Heart left ventricle (tissue), 16 donors: ENCODE measurements at places on chromosomes 12 and 14. TPM values are rescaled to one million over a fixed set of nuclear protein-coding genes. Genes with fewer than 3 reads are reported as not detected.

Gene ZNF891
- 0.49 TPM for polyA plus RNA-seq

Gene NPFF
- not detected for polyA plus RNA-seq

Gene KLHDC1
- 1.1 TPM for polyA plus RNA-seq

Gene ACOT6
- polyA plus RNA-seq, result not detected

Gene CPNE6
- not detected for polyA plus RNA-seq

Gene PACS2
- polyA plus RNA-seq, result 50.7 TPM

- DNase-seq, result no peak
Observed at GRCh38 chr12:2076196-2076570, 23.4 kb downstream of the CACNA1C start.

DNA sequence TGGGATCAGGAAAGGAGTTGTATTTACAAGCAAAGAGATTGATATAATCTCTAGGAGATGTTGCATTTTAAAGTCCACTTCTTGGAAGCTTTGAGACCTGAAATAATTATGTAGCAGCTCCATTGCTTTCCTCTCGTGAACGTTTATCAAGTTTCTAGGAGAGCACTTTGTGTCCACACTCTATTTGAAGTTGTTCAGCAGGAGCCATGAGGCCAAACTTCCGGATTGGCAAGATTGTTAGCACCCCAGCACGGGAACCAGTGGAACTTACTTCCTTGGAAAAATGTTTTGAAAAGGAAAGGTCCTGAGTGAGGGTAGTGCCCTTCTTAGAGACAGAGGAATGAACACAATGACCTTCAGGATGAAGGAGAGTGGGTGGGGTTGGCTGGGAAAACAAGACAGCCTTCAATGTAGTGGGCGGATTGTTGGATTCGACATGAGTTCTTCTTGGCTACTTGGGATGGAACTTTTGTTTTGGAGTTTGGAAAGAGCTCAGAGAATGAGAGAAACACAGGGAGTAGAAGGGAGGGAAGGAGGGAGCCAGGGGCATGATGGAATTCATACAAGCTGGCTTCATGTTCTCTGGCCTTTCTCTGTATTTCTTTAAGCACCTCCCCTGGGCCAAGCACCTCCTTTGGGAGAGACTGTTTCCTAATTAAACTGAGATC, 23.8 kb upstream of the CISTR start:
- peak; percentile 33 for DNase-seq

GRCh38 chr14:88706425-88706824, 86.3 kb downstream of the EML5 start:
- DNase-seq, result no peak

DNA sequence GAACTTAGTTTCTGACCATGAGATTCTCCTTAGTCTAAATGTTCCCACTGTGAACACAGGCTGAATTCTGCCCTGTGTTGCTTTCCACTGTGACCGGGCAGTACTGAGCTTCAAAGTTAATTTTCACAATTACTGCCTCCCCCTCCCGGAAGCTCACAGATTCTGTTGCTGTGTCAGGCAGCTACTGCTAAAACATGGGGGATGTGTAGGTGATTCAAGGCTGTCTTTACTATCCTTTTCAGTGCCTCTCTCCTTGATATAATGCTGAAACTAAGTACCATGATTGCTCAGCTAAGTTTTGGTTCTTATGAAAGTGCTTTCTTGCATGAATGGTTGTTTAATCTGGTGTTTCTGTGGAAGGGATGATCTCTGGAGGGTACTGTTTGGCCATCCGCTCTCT, 428.3 kb upstream of the NOVA1 start:
- DNase-seq, result no peak

- no peak for DNase-seq
Observed at GRCh38 chr14:89175881-89176799, 240.9 kb downstream of the FOXN3 start.

- no peak for DNase-seq
Observed at GRCh38 chr14:71551291-71551950, 380.8 kb upstream of the RGS6 start.

DNA sequence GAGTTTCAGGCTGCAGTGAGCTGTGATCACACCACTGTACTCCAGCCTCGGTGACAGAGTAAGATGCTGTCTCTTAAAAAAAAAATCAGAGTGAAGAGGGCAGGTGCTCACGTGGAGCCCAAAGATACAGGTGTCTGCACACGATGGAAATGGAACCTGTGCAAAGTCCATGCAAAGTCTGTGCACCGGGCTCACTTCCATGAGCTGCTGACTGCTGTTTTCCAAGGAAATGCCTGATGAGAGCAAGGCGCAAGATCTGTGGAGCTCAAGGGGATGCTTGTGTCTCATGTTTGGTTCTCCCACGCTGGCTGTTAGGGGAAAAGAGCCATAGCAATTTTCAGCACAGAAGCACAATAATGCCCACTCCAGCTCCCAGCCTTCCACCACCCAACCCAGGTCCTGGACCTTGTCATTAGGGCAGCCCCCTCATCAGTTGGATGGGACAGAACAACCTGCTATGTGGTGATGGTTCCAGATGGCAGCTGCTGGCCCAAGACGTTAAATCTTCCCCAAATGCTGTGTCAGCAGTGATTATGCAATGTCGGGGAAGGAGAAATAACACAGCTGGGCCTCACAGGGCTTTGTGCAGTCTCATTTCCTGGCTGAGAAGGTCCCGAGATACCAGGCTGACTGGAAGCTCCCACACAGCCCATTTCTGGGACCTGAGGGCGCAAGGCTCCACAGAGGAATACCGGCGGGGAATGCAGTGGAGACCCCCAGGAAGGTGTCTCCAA, 27.9 kb upstream of the DICER1 start:
- peak; percentile 76 for DNase-seq

DNA sequence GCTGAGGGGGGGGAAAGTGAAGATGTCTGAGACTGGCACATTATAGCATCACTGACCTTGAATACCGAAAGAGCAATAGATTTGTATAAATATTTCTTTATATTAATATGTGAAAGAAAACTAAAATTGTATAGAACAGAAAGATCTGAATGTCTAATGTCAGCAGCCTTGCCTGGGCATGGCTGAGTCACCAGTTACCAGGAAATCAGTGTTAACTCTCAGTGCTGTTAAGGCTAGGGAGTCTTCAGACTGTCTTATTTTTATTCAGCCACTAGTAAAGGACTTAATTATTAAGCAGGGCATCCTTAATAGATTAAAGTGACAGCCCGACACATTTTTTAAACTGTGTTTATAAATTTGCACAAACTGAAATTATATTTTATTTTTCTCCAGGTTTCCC, 122.9 kb upstream of the AEBP2 start:
- no peak for DNase-seq

DNA sequence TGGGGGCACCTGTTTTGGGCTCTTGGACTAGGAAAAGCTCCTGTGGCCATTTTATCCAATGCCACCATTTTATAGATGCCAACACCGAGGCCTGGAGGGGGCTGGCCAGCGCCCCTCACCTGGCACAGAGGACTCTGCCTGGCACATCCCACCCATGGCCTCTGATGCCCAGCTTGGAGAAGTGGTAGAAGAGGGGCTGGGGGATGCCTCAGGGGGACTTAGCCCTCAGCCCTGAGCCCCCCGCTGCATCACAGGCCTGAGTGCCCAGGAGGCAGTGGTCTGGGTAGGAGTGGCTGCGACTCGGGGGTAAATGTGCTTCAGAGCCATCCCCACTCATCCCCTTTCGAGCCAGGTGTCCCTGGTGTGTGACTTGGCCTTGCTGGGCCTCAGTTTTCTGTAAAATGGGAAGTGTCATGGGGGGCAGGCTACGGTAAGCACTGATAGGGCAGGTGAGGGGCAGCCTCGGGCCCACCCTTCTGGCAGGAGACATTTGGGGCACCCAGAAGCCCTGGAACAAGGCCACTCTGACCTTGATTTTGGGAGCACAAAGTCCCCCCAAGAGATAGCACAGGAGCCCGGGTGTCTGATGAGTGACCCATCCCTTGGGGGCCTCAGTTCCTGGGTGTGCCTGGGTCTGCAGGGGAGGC, 22.5 kb downstream of the SH2B3 start:
- DNase-seq, result no peak

- DNase-seq, result no peak
Observed at GRCh38 chr14:88985654-88986053, 161.2 kb downstream of the TTC8 start.

GRCh38 chr14:37862263-37862662, 266.8 kb downstream of the TTC6 start:
- no peak for DNase-seq

DNA sequence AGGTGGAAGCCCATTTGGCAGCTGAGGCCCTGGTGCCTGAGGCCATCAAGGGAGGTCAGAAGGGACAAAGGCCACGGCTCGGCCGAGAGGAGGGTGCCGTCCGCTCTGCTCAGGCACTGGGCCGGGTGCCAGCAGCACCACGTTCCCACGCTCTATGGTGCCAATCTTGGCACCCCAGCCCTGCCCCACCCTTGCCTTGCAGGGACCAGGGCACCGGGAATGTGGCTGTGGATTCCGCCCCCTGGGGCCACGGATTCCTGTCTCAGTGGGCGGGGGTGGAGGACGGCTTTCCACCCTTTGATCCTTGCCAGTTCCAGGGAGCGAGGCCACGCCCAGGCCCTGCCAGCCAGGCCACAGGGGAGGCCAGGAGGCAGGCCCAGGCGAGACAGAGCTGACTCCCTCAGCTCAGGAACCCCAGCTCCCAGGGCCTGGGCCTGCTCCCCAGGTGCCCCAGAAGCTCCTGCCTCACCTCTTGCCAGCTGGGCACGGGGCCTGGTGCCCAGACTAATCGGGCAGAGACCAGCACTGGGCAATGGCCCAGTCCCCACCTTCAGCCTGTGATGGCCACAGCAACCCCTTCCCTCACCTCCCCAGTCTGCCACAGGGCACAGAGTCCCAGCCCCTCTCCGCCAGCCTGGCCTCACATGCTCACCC, 26.4 kb upstream of the GPR132 start:
- peak; percentile 86 for DNase-seq

DNA sequence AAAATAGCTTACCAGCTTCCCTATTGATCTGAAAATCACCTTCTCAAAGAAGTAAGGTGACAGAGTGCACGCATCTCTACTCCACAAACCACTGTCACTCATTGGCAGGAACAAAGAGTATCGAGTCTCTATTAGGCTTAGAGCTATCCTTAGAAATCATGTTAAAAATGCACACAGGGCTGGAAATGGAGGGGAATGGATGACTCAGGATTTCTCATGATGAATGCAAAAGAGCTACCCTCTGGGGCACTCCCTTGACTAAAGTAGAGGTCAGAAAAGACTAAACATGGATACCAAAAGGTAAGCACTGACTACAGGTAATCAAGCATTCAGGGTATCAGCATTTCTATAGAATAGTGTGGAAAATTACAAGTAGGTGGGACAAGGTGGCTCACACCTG, 96.1 kb upstream of the ANO4 start:
- DNase-seq, result no peak

DNA sequence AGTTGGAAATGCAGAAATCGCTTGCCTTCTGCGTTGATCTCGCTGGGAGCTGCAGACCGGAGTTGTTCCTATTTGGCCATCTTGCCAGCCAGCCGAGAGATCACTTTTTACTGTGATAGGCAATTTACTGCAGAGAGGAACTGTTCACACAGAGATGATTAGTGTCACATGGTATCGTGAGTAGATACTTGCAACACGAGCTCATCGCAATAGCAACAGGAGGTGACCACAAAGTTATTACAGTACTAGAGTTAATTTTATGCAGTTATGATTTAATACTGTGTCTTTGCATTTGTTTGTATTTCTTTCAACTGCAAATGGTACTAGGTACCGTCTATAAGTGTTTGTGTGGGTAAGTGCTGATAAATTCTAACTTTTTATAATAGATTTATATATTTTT, 27.8 kb downstream of the NOPCHAP1 start:
- DNase-seq, result no peak

DNA sequence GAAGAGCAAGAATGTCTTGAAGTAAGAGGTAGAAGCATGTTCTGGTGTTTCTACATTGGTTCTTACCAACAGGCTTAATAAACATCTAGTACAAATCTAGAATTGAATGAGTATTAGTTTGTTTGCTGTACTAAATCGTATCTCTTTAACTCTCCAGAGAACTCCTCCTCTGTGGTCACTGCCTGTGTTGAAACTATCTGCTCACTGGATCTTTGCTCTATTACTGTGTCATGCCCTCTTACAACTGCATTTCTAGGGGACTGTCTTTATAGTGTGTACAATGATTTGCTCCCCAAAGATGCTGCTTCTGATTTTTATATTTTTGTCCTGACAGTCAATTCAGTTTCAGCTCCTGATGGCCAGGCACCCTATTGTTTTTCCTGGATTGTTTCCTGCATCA, 50.1 kb upstream of the E2F7 start:
- DNase-seq, result no peak

DNA sequence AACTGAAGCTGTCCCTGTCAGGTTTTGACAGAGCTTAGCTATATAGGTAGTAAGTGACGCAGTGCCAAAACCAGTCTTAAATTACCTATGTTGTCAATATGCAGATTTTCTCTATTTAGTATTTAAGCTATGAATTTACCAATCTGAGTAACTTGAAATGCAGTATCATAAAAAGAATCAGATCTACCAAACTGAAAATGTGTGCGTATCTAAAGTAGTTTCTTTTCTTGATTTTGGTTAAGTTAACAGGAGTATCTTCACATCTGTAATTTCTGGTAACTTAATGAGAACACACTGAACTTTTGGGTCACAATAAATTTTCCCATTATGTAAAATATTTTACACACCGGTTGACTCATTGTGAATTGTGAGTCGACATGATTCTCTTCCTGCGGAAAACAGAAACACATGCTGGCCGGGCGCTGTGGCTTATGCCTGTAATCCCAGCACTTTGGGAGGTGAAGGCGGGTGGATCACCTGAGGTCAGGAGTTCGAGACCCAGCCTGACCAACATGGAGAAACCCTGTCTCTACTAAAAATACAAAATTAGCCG, 45.1 kb downstream of the TRAF3 start:
- DNase-seq, result no peak

DNA sequence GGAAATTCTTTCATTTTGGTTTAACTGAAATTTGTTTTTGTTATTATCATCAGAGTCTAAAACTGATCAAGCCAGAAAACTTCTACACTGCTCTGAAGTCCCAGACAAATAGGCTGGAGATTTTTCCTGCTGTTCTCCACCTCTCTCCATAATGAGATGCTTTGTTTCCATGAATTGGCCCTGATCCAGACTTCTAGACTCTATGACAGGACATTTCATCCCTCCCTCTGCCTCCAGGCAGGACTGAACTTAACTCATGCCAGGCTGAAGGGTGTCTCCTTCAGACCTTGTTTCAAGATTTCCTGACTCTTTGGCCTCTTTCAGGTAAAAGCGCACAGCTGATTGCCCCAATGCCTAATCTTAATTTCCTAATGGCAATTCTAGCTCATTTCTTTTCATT, 69.1 kb upstream of the HOXC13 start:
- no peak for DNase-seq

DNA sequence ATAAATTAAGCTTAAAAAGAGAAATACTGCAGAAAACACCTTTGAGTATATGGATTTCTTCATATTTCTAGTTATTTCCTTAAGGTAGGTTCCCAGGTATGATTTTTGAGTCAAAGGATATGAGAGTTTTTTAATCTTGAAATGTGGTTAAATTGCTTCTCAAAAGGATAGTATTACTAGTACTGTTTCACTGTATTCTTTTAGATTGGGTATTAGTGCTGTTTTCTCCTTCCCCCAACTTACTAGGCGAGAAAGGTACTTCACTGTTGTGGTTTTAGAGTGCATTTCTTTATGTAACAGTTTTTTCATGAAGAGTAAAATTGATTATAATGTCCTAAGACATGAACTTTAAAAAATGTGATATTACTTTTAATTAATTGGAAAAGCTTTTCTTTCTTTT, 13.5 kb downstream of the FRS2 start:
- DNase-seq, result no peak

- peak; percentile 50 for DNase-seq
Observed at GRCh38 chr12:121804417-121805111, 755 bp downstream of the SETD1B start.

- no peak for DNase-seq
Observed at GRCh38 chr14:100534528-100535286, 52.5 kb downstream of the BEGAIN start.
